ENCODE measurements at places on chromosomes 3 and 15. TPM values are rescaled to one million over a fixed set of nuclear protein-coding genes. Genes with fewer than 3 reads are reported as not detected.

The CAMK2N2 gene
- 0.58 TPM for total RNA-seq

The IL17RB gene
- 0.88 TPM for total RNA-seq

The TMEM108 gene
- total RNA-seq: 9.8 TPM

The CRABP1 gene
- not detected for total RNA-seq

- no peak for DNase-seq
These were observed 828.0 kb upstream of the DPPA4 start for GRCh38 chr3:110165370-110165743.

DNA sequence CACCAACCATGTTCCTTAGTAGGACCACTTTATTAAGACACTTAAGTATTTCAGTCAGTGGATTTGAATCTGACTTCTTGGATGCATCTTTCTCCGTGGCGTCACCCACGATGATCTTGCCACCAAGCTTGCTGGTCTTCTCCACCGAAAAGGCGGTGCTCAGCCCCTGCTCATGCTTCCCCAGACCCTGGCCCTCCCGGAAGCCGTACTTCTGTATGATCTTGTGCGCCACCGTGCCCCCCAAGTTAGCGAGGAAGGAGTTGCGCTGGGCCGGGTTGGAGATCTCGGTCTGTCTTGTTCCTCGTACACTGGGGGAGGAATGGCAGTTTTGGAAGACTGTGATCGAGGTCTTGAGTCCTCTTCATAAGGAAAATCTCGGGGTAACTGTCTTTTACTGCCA, 213.4 kb upstream of the NANOGP8 start:
- DNase-seq: no peak

GRCh38 chr3:106824856-106825255, 552.4 kb upstream of the CCDC54 start:
- no peak for DNase-seq

Data from lung (tissue), 17 donors.